ENCODE measurements at places on chromosomes 4 and X.

DNA sequence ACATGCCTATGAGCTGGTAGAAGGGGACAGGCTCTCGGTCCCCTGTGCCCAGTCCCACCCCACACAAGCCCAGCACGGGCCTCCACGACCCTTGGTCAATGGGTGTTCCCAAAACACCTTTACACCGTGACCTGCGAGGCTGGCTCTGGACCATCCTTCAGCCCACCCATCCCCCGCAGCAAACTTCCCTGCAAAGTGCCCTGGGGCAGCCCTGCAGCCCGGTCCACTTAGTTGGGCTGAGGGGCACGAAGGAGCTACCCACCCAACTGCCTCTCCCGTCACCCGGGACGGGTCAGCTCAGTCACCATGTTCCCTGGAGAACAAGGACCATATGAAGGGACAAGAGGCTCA lies 23.4 kb downstream of the WDR1 start:
- peak; percentile 51 for DNase-seq

GRCh38 chr4:7427361-7427760 lies 7.4 kb downstream of the PSAPL1 start:
- DNase-seq, result peak; percentile 40

- no peak for DNase-seq
These were observed 197.4 kb downstream of the ENOX2 start for GRCh38 chrX:130705591-130705990.

DNA sequence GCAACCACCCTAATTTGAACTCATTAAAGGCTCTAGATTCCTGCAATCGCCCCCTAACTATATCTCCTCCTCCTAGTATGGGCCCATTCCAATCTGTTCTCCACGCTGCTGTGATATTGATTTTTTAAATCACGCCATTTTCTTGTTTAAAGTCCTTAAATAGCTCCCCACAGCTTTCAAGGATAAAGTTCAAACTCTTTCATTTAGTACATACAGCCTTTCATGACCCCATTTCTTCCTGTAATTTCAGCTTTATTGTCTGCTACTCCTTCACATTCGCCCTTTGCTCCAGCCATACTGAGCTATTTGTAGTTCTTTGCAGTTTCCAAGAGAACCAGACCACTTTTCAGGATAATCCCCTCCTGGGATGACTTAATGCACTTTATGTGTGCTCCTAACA lies 118.5 kb downstream of the GC start:
- no peak for DNase-seq

DNA sequence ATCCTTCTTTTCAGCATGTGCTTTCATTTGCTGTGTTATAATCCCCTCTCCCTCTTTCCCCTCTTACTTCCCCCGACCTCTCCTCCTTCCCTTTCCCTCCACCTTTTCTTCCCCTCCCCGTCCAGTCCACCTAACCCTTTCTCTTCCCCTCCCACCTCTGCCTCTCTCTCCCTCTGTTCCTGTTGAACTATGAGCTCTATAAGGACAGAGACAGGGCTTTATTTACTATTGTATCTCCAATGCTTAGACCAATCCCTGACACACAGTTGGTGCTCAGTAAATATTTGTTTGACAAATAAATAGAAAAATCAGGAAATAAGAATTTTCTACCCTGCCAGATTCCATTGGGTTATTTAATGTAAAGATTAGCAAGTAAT lies 60.8 kb downstream of the EGF start:
- no peak for DNase-seq
